ENCODE measurements at places on chromosomes 3 and 15.

- H3K36me3 ChIP-seq, result no peaks in the 10 kb centered on the region
- DNase-seq, result no peak
- H3K4me1 ChIP-seq, result no peaks in the 10 kb centered on the region
- H3K27me3 ChIP-seq, result no peaks in the 10 kb centered on the region
- H3K4me3 ChIP-seq, result no peak overlapping the region
Measured at GRCh38 chr3:176119826-176120225, 1077.5 kb downstream of the TBL1XR1 start.

DNA sequence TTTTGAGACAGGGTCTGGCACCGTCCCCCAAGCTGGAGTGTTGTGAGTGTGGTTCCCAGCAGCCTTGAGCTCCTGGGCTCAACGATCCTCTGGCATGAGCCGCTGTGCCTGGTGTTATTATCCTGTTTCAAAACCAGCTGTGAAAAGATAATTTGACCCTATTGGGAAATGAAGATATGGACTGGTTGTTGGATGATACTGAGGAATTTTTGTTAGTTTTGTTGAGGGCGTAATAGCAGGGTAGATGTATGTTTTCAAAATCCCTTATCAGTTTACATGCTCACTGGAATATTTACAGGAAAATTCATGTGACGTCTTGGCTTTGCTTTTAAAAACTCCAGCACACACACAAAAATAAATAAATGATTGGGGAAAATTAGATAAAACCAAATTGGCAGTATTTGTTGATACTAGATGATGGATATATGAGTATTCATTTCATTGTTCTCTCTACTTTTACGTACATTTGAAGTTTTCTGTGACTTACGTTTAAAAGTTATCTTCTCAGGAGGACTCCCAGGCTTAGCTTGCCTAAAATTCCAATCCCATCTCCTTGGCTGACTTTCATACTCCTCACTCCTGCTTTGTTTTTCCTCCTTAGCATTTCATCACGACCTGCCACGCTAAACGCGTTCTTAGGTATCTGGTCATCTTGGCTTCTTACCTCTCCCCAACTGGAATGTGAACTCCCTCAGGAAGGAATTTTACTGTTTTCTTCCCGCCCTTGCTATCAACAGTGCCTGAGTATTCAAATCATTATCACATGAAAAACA lies 56.8 kb upstream of the TFRC start:
- no peak overlapping the region for H3K4me3 ChIP-seq
- H3K27ac ChIP-seq, result peak overlapping the region; percentile 72
- DNase-seq, result peak; percentile 34
- H3K4me1 ChIP-seq, result no peaks in the 10 kb centered on the region

DNA sequence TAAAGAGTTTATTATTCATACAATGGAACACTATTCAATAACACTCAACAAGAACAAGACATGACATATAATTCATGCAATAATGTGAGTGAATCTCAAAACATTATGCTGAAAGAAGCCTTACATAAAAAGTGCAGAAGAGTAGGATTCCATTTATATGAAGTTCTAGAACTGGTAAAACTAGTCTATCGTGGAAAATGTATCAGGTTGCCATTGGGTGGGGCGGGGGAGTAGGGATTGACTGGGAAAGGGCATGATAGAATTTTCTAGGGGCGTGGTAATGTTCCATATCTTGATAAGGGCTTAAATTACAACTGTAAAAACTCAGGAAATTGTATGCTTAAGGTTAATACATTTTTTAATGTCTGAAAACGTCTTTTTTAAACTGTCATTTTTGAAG lies 247.9 kb downstream of the SATB1 start:
- no peaks in the 10 kb centered on the region for H3K36me3 ChIP-seq
- no peaks in the 10 kb centered on the region for H3K27me3 ChIP-seq
- no peak overlapping the region for H3K4me3 ChIP-seq

GRCh38 chr3:67916353-67916752 lies 261.9 kb upstream of the SUCLG2 start:
- no peak for DNase-seq
- no peak overlapping the region for H3K27ac ChIP-seq
- H3K27me3 ChIP-seq, result no peaks in the 10 kb centered on the region
- H3K4me1 ChIP-seq, result no peaks in the 10 kb centered on the region
- no peak overlapping the region for H3K4me3 ChIP-seq
- no peaks in the 10 kb centered on the region for H3K36me3 ChIP-seq

DNA sequence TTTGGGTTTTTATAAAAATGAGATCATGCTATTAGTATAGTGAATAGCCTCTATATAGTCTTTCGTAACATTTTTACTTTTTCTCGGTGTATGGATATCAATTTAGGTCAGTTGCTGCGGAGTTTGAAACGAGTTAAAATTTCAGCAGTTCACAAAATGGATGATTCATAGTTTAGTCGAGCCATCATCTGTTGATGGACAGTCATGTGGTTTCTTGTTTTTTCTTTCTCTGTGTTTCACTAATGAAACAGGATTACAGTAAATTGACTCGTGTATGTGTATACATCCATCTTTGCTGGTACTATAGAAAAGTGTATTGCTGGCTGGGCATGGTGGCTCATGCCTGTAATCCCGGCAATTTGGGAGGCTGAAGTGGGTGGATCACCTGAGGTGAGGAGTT lies 106.8 kb downstream of the IGF1R start:
- H3K36me3 ChIP-seq, result no peaks in the 10 kb centered on the region
- H3K27me3 ChIP-seq, result no peaks in the 10 kb centered on the region
- H3K27ac ChIP-seq, result no peak overlapping the region
- no peak for DNase-seq
- no peaks in the 10 kb centered on the region for H3K4me1 ChIP-seq
- no peak overlapping the region for H3K4me3 ChIP-seq

- H3K4me1 ChIP-seq, result peaks cover 4% of the 10 kb centered on the region
- H3K27me3 ChIP-seq, result no peaks in the 10 kb centered on the region
- DNase-seq, result no peak
- H3K27ac ChIP-seq, result no peak overlapping the region
- no peak overlapping the region for H3K4me3 ChIP-seq
Measured at GRCh38 chr3:124767691-124768090, 37.4 kb downstream of the UMPS start.

GRCh38 chr15:92664178-92664900 lies 8.8 kb upstream of the FAM174B start:
- H3K27me3 ChIP-seq, result no peaks in the 10 kb centered on the region
- no peaks in the 10 kb centered on the region for H3K4me1 ChIP-seq
- no peak for DNase-seq
- H3K36me3 ChIP-seq, result no peaks in the 10 kb centered on the region
- peak overlapping the region; percentile 26 for H3K27ac ChIP-seq

- no peaks in the 10 kb centered on the region for H3K27me3 ChIP-seq
- H3K27ac ChIP-seq, result no peak overlapping the region
- H3K36me3 ChIP-seq, result no peaks in the 10 kb centered on the region
- no peak overlapping the region for H3K4me3 ChIP-seq
- no peak for DNase-seq
- H3K4me1 ChIP-seq, result no peaks in the 10 kb centered on the region
Measured at GRCh38 chr3:7793786-7794185, 707.8 kb upstream of the LMCD1 start.

DNA sequence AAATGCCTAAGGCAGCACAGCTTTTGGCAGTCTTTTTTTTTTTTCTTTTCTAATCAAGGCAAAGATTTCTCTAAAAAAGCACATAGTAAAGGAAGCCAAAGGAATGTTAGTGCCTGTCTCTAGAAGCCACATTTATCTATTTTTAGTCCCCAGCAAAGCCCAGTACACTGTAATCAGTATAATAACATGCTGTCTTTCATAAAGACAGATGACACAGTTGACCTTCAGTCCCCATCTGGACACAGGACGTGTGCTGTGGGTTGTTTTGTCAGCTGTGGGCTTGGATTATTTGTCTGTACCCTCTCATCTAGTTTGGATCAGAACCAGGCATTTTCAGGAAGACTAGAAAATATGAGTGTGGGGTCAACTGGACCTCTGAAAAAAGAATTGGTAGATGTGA lies 110.4 kb upstream of the CTNNB1 start:
- H3K4me1 ChIP-seq, result no peaks in the 10 kb centered on the region
- H3K36me3 ChIP-seq, result no peaks in the 10 kb centered on the region
- no peak for DNase-seq
- no peak overlapping the region for H3K27ac ChIP-seq
- H3K27me3 ChIP-seq, result no peaks in the 10 kb centered on the region

DNA sequence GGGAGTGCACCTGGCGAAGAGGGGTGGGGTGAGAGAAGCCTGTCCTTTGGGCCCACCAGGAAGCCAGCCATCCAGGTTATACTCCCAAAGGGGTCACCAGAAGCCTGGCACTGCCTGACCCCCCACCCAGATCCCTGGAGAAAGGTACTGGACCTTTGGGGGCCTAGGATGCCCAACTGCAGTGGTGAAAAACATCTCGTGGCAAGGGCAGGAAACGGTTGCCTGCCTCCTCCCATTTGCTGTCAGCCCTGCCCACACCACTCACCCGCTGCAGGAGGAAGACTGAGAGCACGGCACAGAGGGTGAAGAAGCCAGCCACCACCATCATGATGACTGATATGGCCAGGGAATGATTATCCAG lies 2.2 kb upstream of the ULK3 start:
- no peaks in the 10 kb centered on the region for H3K27me3 ChIP-seq
- H3K4me1 ChIP-seq, result no peaks in the 10 kb centered on the region
- no peaks in the 10 kb centered on the region for H3K36me3 ChIP-seq
- no peak for DNase-seq

- no peak overlapping the region for H3K27ac ChIP-seq
- H3K4me1 ChIP-seq, result no peaks in the 10 kb centered on the region
- no peaks in the 10 kb centered on the region for H3K27me3 ChIP-seq
- DNase-seq, result no peak
- H3K4me3 ChIP-seq, result no peak overlapping the region
Measured at GRCh38 chr3:29612536-29612935, 331.7 kb downstream of the RBMS3 start.

DNA sequence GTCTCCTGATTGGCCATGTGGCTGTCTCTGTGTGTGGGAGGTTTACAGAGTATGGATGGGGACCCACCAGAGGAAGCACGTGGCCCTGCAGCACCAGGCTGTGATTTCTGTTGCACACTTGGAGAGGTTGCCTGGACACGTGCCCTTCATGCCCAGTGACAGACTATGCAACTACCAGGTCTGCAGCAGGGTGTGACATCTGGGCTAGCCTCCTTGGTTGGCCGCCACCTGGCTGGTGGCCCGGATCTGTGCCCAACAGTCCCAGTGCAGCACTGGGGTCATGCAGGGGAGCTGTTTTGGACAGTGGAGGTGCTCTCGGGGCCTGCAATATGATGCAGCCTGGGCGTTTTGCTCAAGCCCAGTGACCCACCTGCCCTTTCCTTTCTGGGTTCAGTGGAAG lies 212.5 kb downstream of the UBE3A start:
- no peaks in the 10 kb centered on the region for H3K36me3 ChIP-seq
- H3K4me3 ChIP-seq, result no peak overlapping the region
- no peaks in the 10 kb centered on the region for H3K4me1 ChIP-seq
- no peak for DNase-seq

Data from uterus (tissue), 4 donors.